A549 treated with dexamethasone at 1 μM for 4 hours (cell line): ENCODE measurements at places on chromosomes 6 and 20. TPM values are rescaled to one million over a fixed set of nuclear protein-coding genes. Genes with fewer than 3 reads are reported as not detected.

Gene MLN
- not detected in 5 replicates for total RNA-seq

Gene RFX6
- not detected in 5 replicates for total RNA-seq

Gene PROKR2
- total RNA-seq: not detected in 5 replicates

Gene FAM217A
- not detected in 5 replicates for total RNA-seq

Gene EFCAB8
- not detected in 5 replicates for total RNA-seq

Gene ZKSCAN3
- 1.6 to 2.4 TPM (median 1.9 TPM) in 5 replicates for total RNA-seq

Gene BANF2
- not detected in 5 replicates for total RNA-seq

Gene TULP1
- not detected in 5 replicates for total RNA-seq

Gene PTK6
- 2.0 to 4.2 TPM (median 2.8 TPM) in 5 replicates for total RNA-seq

Gene TOX2
- total RNA-seq: 10.4 to 14.4 TPM (median 13.8 TPM) in 5 replicates

Gene ZC3H12D
- 0.02 to 0.21 TPM (median 0.06 TPM) in 5 replicates for total RNA-seq

Gene SLC9A8
- total RNA-seq: 6.4 to 9.9 TPM (median 8.7 TPM) in 5 replicates

Gene CTAGE9
- not detected in 5 replicates for total RNA-seq

Gene MRAP2
- 1.0 to 1.9 TPM (median 1.5 TPM) in 5 replicates for total RNA-seq

Gene RPP40
- total RNA-seq: 21.4 to 30.5 TPM (median 24.5 TPM) in 5 replicates

Gene GMPR
- total RNA-seq: 3.5 to 5.4 TPM (median 4.4 TPM) in 5 replicates

Gene SPDEF
- 1.1 to 2.5 TPM (median 1.7 TPM) in 5 replicates for total RNA-seq

Gene SNAP91
- 0.12 to 0.41 TPM (median 0.17 TPM) in 5 replicates for total RNA-seq

Gene PXDC1
- total RNA-seq: 16.2 to 21.3 TPM (median 17.6 TPM) in 5 replicates

Gene HLA-DRB5
- total RNA-seq: not detected in 5 replicates

Gene C6orf141
- total RNA-seq: 6.3 to 8.8 TPM (median 7.4 TPM) in 5 replicates

Gene NPEPL1
- total RNA-seq: 26.2 to 41.3 TPM (median 33.1 TPM) in 5 replicates
